ENCODE measurements at places on chromosomes 12 and 14.

DNA sequence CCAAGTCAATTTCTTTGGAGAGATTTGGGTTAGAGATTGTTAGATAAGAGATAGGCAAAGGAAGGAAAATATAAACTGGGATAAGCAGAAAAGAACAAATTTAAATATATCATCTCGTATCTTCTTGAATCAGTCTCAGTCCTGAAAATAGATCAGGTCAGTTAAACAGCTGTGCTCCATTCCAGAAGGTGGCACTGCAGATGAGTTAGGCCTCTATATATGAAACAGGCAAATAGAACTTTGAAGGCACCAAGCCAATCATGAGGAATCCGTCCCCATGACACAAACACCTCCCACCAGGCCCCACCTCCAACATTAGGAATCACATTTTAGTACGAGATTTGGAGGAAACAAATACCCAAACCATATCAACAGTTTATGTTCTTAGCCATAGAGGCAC is 605.5 kb upstream of the USP15 start:
- no peak for DNase-seq

- no peak for DNase-seq
Observed at GRCh38 chr12:26124446-26125399, at the start of gene BHLHE41. Gene BHLHE41, minus strand, starts transcription at chr12:26125037. Its CDS starts 258 bp downstream, at chr12:26124779.

GRCh38 chr12:100473716-100474150 is at the start of gene NR1H4:
Gene NR1H4, plus strand, starts transcription at chr12:100473866. Its CDS starts 19,458 bp downstream, at chr12:100493324.
- no peak for DNase-seq

DNA sequence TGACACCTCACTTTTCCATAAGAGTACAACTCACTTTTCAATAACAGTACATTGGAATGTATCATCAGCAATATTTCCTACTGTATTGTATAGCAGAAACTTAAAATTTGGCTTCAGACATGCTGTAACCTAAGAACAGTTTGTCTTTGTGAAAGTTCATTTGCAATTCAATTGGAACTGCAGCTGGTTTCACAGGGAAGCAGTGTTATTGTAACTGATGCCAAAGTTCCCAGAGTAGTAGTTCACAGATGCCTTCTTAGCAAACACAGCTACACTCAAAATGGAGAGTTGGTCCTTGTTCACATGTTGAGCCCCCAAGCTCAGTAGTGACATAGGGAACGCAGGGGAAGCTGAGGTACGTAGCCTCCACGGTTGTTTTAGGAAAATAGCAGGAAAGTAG is 23.3 kb downstream of the PPP1R36 start:
- no peak for DNase-seq

DNA sequence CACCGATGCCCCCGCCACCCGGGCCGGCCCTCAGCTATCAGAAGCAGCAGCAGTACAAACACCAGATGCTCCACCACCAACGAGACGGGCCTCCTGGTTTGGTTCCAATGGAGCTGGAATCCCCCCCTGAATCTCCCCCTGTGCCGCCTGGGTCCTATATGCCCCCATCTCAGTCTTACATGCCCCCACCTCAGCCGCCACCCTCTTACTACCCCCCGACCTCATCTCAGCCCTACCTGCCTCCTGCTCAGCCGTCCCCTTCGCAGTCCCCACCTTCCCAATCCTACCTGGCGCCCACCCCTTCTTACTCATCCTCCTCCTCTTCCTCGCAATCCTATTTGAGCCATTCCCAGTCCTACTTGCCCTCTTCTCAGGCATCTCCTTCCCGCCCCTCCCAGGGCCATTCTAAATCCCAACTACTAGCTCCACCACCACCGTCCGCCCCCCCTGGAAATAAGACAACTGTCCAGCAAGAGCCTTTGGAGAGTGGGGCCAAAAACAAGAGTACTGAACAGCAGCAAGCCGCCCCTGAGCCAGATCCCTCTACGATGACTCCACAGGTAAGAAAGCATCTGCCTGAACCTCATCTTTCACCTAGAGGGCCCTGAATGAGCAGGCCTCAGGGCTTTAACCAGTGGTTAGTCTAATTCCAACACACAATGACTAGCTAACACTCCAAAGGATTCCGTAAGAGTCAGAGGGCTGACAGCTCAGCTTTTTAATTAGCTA is 851 bp downstream of the YLPM1 start:
- DNase-seq: no peak

Measured in activated CD4-positive, alpha-beta T cell treated with anti-CD3 and anti-CD28 coated beads for 1 hour (primary cell).